ENCODE measurements at places on chromosomes 4 and X. TPM values are rescaled to one million over a fixed set of nuclear protein-coding genes. Genes with fewer than 3 reads are reported as not detected.

The H2BW2 gene
- total RNA-seq = not detected

The REELD1 gene
- not detected for total RNA-seq

The MAMLD1 gene
- 4.1 TPM for total RNA-seq

GRCh38 chrX:21932292-21933002 is 8.1 kb upstream of the SMS start:
- H3K36me3 ChIP-seq = no peaks in the 10 kb centered on the region
- H3K4me1 ChIP-seq = peaks cover 23% of the 10 kb centered on the region
- peak; percentile 91 for DNase-seq

- no peak overlapping the region for H3K27ac ChIP-seq
- no peaks in the 10 kb centered on the region for H3K27me3 ChIP-seq
- H3K36me3 ChIP-seq = no peaks in the 10 kb centered on the region
- no peak overlapping the region for H3K4me3 ChIP-seq
- DNase-seq = peak; percentile 41
These were observed 141.5 kb upstream of the RBPJ start for GRCh38 chr4:26179316-26179760.

The COPS4 gene
- 69.2 TPM for total RNA-seq

The EMD gene
- total RNA-seq = 39.7 TPM

DNA sequence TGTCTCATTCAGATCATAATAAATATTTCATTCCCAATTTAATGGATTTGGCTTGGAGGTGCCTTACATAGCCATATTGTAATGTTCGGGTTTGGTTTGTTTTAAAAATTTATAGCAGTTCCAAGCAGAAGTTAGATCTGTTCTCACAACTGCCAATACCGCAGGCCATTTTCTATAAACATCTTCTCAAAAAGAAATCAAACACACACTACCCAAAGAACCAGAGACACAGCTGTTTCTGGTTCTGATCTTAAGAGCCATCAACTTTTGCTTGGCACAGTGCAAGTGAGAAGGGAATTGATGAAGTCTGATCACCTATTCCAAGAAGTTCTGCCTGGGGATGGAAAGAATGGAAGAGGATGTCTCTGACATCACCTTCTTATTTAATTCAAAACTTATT is 22.9 kb downstream of the MID1IP1 start:
- no peaks in the 10 kb centered on the region for H3K4me1 ChIP-seq
- H3K27ac ChIP-seq = no peak overlapping the region
- no peak overlapping the region for H3K4me3 ChIP-seq
- H3K36me3 ChIP-seq = no peaks in the 10 kb centered on the region
- no peaks in the 10 kb centered on the region for H3K27me3 ChIP-seq

The DMD gene
- total RNA-seq = 3.5 TPM

The COL4A5 gene
- total RNA-seq = 14.4 TPM

The DCX gene
- not detected for total RNA-seq

The OTUD6A gene
- total RNA-seq = not detected

The HELT gene
- not detected for total RNA-seq

The IL2RG gene
- total RNA-seq = not detected

The IKBKG gene
- total RNA-seq = 25.9 TPM

- H3K4me1 ChIP-seq = no peaks in the 10 kb centered on the region
- no peak overlapping the region for H3K27ac ChIP-seq
- no peaks in the 10 kb centered on the region for H3K27me3 ChIP-seq
- no peak for DNase-seq
- no peaks in the 10 kb centered on the region for H3K36me3 ChIP-seq
- H3K4me3 ChIP-seq = no peak overlapping the region
These were observed 457.1 kb upstream of the BOD1L1 start for GRCh38 chr4:14084598-14084997.

DNA sequence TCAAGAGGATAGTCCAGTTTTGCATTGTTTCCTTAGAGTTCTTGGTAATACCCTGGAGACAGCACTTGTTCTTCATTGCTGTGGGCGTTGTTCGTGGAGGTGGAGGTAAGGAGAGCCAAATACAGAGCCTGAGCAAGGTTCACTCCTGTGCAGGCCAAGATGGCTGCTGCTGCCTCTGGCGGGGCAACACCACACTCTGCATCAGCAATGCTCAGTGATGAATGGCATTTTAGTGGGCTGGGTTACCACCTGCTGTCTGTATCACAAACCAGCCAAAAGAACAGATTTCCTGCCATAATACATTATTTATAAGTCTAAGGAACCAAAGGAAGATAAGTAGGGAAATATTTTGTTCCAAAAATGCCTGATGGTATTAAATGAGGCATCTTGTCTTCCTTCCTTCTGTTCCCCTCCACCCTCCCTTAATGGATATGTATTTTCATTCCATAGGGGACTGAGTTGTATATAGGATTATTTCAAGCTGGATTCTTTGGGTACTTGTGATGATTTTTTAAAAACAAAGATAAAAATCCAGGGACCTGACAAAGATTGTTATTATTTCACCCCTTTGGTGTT is 61.6 kb upstream of the LIMCH1 start:
- H3K4me1 ChIP-seq = no peaks in the 10 kb centered on the region
- H3K36me3 ChIP-seq = no peaks in the 10 kb centered on the region
- DNase-seq = no peak
- no peak overlapping the region for H3K4me3 ChIP-seq
- no peaks in the 10 kb centered on the region for H3K27me3 ChIP-seq

GRCh38 chr4:107258359-107258758 is 222.2 kb upstream of the DKK2 start:
- H3K27ac ChIP-seq = no peak overlapping the region
- H3K36me3 ChIP-seq = no peaks in the 10 kb centered on the region
- H3K4me3 ChIP-seq = no peak overlapping the region
- H3K27me3 ChIP-seq = no peaks in the 10 kb centered on the region

DNA sequence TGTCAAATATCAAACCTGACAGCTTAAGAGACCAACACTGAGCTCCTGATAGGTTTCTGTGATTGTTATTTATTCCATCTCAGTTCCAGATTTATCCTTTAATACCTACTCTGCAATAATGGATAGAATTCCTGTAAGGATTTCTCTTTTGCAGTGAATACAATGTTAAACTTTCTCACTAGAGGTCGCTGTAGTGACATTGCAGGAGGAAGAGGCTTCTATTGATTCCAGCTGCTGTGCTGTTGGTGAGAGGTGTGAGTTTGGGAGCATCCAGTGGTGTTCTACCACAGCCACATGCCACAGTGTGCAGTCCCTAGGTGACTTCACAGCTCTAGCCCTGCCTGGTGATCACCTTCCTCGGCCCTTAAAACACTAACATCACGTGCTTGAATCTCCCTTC is 34.6 kb upstream of the DCAF8L2 start:
- H3K4me3 ChIP-seq = no peak overlapping the region
- no peak overlapping the region for H3K27ac ChIP-seq
- no peaks in the 10 kb centered on the region for H3K36me3 ChIP-seq
- DNase-seq = peak; percentile 1
- no peaks in the 10 kb centered on the region for H3K27me3 ChIP-seq
- H3K4me1 ChIP-seq = no peaks in the 10 kb centered on the region

- no peak for DNase-seq
- H3K4me1 ChIP-seq = no peaks in the 10 kb centered on the region
- H3K27me3 ChIP-seq = no peaks in the 10 kb centered on the region
These were observed 17.4 kb downstream of the ADGRG4 start for GRCh38 chrX:136318156-136318555.

DNA sequence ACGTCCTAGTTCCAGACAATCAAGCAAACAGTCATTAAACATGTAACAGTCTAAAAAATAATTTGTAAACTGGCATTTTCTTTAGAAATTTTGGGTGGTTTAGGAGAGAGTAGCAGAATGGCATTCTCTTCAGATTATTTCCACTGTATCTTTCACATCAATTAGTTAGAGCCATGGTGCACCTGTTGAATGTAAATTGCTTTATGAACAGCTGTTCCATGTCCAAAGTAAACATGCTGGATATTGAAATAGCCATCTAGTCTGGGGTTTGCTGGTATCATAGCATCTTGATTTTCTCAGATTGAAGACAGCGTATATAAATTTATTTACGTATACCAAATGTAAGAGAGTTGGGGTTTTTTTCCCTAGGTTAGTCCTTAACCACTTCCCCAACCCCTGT is 143.6 kb downstream of the RCHY1 start:
- no peak overlapping the region for H3K4me3 ChIP-seq
- no peaks in the 10 kb centered on the region for H3K36me3 ChIP-seq
- no peak for DNase-seq
- no peaks in the 10 kb centered on the region for H3K27me3 ChIP-seq
- no peak overlapping the region for H3K27ac ChIP-seq

GRCh38 chrX:106450405-106450804 is 161.4 kb upstream of the RADX start:
- no peak overlapping the region for H3K4me3 ChIP-seq
- H3K27me3 ChIP-seq = no peaks in the 10 kb centered on the region
- H3K27ac ChIP-seq = no peak overlapping the region
- H3K4me1 ChIP-seq = no peaks in the 10 kb centered on the region
- DNase-seq = no peak
- no peaks in the 10 kb centered on the region for H3K36me3 ChIP-seq

DNA sequence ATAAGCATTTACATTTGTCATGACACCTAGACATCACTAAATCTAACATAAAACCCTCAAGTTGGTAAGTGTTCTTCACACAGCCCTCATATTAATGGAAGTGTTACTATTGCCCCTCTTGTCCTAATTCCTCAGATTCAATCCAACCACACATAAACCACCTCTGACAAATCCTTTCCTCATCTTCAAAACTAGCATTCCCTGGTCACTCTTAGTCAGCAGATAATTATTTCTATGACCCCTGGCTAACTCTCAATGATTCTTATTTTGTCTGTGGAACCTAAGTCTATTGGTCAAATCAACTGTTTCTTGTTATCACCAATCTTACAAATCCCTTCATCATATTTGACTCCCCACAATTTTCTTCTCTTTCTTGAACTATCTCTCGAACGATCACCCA is 168.6 kb downstream of the PPP3CA start:
- peaks cover 33% of the 10 kb centered on the region for H3K4me1 ChIP-seq
- DNase-seq = peak; percentile 67
- H3K4me3 ChIP-seq = no peak overlapping the region
- H3K36me3 ChIP-seq = no peaks in the 10 kb centered on the region
- peak overlapping the region; percentile 10 for H3K27ac ChIP-seq

DNA sequence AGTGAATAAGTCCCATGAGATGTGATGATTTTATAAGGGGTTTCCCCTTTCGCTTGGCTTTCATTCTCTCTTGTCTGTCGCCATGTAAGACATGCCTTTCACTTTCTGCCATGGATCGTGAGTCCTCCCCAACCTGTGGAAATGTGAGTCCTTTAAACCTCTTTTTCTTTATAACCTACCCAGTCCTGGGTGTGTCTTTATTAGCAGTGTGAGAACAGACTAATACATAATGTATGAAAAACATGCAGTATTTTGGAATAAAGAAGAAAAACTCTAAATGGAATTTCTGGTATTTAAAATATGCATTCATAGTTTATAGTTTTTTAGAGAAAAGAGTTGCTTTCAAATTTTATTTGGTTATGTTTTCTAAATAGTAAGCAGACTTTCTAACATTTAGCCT is 360.7 kb downstream of the PCDH7 start:
- no peak overlapping the region for H3K4me3 ChIP-seq
- H3K4me1 ChIP-seq = no peaks in the 10 kb centered on the region

DNA sequence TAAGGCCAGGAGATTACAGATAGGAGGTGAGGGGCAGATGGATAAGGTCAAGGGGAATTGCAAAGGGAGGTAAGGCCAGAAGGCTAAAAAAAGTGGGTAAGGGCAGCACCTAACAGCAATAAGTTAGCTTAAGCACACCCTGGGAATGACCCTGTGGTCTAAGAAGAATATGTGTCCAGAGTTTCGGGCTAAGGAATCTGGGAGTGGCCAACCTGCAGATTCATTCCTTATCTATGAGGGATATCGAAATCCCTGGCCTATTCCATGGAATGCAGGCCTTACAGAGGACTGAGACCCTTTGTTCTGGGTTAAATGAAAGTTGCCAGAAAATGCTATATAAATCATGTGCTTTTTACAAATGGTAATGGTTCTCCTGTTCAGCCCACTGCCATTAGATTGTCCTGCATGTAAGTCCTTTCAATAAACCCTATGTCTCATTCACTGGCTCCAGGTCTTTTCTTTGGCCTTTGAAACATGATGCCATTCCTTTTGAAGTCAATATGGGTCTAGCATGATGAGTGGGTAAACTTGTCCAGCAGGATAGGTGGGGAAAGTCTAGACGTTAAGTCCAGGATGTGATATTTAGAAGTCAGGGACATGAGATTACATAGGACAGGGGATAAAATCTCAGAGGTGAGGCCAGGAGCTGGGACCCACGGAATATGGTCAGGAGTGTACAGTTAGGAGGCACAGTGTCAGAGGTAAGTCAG is 226.2 kb downstream of the TACR3 start:
- DNase-seq = no peak
- H3K36me3 ChIP-seq = no peaks in the 10 kb centered on the region
- no peak overlapping the region for H3K27ac ChIP-seq
- peaks cover 14% of the 10 kb centered on the region for H3K4me1 ChIP-seq
- no peaks in the 10 kb centered on the region for H3K27me3 ChIP-seq
- no peak overlapping the region for H3K4me3 ChIP-seq

The PRIMPOL gene
- total RNA-seq = 19.7 TPM

The DDX53 gene
- total RNA-seq = not detected

- no peaks in the 10 kb centered on the region for H3K36me3 ChIP-seq
- H3K27ac ChIP-seq = no peak overlapping the region
- no peaks in the 10 kb centered on the region for H3K27me3 ChIP-seq
- no peaks in the 10 kb centered on the region for H3K4me1 ChIP-seq
- DNase-seq = peak; percentile 60
These were observed 9.0 kb upstream of the RPL34 start for GRCh38 chr4:108611365-108611764.

The IGSF1 gene
- total RNA-seq = not detected

DNA sequence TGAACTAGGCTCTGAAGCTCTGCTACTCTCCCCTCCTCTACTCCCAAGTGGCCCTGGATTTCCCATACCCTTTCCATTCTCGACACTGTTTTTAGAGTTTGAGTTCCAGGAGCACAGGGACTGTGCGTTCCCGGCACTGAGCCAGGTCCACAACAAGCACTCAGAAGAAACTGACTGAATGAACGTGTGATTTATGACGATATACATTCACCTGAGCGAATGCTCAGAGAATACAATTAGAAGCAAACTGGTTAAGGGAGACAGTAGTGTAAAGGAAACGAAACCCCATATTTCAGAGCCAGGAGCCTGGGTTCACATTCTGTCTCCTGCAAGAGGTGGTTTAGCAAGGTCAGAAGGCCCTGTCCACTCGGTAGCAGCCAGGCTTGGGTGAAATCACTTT is 1.4 kb upstream of the KIAA0232 start:
- H3K4me3 ChIP-seq = no peak overlapping the region
- H3K27me3 ChIP-seq = no peaks in the 10 kb centered on the region
- no peak overlapping the region for H3K27ac ChIP-seq
- peaks cover 9% of the 10 kb centered on the region for H3K4me1 ChIP-seq

DNA sequence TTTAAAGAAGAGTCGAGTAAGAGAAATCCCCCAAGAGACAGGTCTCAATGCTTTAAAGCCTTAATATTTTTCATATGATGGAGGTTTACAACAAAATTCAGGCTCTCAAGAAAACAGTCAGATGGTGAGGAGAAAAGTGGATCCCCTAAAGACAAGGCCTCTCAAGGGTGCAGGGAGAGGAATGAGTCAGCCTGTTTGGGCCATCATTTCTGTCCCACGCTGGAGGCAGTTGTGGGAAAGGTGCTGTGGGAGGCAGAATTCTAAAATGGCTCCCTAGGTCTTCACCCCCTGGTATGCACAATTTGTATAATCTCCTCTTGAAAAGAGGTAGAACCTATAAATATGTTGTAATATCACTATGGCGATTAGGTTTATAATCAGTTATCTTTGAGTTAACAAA is 4.6 kb upstream of the TIFA start:
- H3K4me1 ChIP-seq = no peaks in the 10 kb centered on the region
- H3K27ac ChIP-seq = no peak overlapping the region
- H3K36me3 ChIP-seq = no peaks in the 10 kb centered on the region

GRCh38 chr4:140789759-140790158 is 33.6 kb upstream of the TBC1D9 start:
- H3K27me3 ChIP-seq = peaks cover 5% of the 10 kb centered on the region
- no peak overlapping the region for H3K4me3 ChIP-seq
- peak; percentile 28 for DNase-seq
- H3K4me1 ChIP-seq = no peaks in the 10 kb centered on the region

The DCAF4L1 gene
- not detected for total RNA-seq

All from GM23248 (cell line).